Type B pancreatic cell (in vitro differentiated cells): ENCODE measurements at places on chromosomes 5 and 9.

- no peak for DNase-seq
These were observed 2185.8 kb upstream of the ACO1 start for GRCh38 chr9:30198463-30199309.

- DNase-seq = no peak
These were observed 38.6 kb downstream of the SH3RF2 start for GRCh38 chr5:145975001-145975360.

GRCh38 chr9:133290751-133291302 lies 15.8 kb upstream of the ABO start:
- no peak for DNase-seq

GRCh38 chr9:107439991-107440456 lies 49.5 kb downstream of the KLF4 start:
- no peak for DNase-seq

DNA sequence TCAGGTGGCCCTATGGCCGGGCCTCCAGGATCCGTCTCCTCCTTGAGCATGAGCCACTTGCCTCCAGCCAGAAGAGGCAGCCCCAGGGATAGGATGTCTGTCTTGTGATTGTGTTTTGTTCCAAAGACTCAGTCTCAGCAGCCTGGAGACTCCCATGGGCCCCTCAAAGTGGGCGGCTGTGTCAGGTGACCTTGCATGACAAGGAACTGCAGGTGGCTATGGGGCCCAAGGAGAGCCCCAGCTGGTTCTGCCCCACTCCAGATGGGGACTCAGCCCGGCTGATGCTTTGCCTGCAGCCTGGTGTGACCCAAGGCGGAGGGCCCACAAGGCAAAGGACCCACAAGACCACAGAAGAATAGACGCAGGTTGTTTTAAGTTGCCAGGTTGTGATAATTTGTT lies 284.3 kb upstream of the IRX4 start:
- DNase-seq = no peak

GRCh38 chr9:112049811-112050516 lies 125.1 kb downstream of the SUSD1 start:
- DNase-seq = no peak

DNA sequence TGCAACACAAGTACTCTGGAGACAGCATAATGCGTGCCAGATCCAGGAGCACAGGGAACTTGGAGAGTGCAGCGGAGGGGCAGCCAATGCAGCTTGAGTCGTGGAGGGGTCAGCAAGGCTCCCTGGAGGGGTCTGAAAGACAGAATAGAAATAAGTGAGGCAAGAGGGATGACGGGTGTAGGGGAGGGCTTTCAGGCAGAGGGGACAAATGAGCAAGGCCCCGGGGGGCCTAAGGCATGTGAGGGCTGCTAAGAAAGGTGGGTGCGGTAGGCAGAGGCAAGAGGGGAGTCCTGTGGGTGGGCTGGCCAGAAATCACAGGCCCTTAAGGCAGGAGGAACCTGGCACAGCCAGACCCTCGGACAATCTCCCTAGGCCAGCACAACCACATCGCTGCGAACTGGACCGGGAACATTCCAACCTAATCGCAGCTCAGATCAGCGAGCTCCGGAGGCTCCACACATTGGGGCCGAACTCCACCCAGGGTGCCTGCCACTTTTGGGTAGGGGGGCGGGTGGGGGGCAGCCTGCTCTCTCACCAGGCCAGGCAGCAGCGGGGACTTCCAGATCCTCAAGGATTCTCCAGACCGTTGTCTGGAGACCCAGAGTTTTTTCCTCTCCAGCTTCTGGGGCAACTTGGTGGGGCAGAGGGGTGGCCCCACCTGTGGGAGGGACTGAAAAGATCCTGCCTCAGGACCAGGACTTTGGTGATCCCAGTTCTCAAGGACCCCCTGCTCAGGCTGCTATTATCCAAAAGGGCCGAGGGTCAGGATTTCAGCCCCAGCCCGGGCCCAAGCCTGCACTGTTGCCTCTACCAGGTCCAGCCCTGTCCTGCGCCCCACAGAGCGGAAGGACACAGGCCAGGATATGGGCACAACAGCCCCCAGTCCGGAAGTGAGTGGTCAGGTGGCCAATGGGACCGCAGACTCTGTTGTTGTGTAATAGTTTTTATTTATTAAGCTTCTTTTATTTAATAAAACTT lies 22.7 kb upstream of the CYSTM1 start:
- no peak for DNase-seq

GRCh38 chr9:116133163-116133562 lies 20.4 kb upstream of the PAPPA start:
- no peak for DNase-seq

DNA sequence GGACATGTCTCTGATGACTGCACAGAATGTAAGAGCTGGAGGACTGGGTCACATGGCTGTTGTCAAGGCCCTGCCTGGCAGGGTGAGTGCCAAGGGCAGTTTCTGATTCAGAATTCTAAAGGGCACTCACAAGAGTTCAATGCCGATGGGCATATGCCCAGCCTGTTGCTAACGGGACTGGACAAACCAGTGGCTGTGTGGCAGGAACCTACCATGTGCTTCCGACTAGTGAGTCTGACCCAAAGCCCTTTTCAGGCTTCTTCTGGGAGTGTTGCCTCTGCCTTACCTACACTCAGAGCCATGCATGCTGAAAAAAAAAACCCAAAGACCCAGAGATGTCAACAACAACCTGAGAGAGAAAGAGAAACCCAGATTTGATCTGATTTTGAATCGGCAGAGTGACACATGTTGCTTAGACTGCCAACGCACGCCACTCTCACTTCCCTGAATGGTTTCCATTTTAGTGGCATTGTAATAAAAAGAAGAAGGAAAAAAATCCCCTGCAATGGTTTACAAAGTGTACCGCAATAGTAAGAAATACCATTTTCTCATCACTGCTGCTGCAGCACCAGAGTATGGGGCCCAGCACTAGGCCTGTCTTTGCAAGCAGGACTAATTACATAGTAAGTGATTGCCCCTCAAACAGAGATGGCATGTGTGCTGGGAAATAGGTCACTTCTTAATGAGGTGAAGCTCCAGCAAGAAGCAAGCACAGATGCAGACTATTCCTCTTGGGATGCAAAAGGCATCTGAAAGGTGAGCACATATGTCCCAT lies 194.3 kb downstream of the PALM2AKAP2 start:
- DNase-seq = no peak

- DNase-seq = no peak
These were observed 66.1 kb upstream of the STK32A start for GRCh38 chr5:147168578-147169327.

DNA sequence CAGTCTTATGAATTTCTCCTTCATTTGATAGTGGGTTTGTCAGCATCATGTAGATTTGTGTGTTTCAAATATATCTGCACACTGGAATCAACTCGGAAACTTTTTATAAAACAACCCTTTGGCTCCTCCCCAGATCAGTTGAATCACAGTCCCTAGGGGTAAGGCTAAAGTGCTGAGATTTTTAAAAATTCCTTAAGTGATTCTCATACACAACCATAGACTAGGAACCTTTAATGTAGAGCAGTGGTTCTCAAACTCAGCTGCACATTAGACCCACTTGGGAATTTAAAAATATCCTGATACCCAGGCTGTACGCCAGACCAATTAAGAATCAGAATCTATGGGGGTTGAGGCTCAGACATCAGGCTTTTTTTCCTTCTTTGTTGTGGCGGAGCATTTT lies 17.5 kb upstream of the JAK2 start:
- no peak for DNase-seq

DNA sequence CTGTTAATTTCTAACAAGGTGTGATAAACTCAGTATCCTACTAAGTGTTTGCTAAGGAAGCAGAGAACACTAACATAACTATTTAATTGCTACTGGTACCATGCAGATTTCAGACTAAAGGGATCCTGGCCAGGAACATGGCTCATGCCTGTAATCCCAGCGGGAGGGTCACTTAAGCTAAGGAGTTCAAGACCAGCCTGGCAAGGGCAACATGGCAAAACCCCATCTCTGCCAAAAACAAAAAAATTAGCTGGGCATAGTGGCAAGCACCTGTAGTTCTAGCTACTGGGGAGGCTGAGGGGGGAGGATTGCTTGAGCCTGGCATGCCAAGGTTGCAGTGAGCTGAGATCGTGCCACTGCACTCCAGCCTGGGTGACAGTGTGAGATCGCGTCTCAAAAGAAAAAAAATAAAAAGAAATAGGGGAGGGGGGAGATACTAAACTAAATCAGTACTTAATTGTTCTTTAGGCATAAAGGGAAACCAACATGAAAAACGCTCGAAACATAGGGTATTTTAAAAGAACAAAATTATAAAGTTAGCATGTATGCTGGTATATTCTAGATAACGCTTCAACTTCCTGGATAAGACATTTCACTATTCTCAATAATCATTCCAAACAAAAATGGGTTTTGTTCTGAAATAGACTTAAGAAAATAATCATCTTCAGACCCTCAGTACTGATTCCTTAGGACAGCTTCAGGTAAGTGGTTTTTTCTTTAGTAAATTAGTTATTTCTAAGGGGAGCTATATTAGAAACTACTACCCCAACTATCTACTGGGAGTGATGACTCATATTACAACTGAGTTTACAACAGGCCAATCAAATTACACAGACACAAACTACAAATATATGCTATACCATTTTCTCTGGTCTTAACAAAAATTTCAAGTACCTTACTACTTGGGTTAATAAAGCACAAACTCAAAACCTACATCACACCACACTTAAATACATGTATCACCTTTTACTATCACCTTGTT lies 3.5 kb downstream of the PANK3 start:
- no peak for DNase-seq

GRCh38 chr9:81424431-81424830 lies 264.9 kb downstream of the TLE1 start:
- no peak for DNase-seq

DNA sequence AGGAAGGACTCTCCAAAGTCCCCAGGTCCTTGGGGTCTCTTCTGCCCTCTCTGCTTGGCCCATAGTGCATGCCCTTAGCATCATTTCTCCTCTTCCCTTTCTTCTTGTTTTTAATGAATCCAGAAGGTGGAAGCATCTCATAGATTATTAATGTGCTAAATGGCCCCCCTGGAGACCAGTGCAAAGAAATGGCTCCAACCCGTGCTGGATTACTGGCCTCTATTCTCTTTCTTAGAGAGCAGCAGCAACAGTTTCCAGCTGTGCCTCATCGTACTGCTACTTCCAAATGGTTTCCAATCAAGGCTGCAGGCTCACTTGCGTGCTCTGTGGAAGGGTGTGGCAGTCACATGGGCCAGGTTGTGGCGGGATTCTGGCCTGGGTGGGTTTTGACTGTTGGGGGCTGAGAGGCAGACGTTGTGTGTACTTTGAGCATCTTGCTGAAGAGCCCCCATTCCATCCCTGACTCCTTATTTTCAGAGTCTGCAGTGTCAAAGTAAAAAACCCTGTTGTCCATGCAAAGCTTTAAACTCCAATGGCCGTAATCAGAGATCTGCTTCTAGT lies 139.7 kb downstream of the GABBR2 start:
- DNase-seq = peak; percentile 31

GRCh38 chr5:7878381-7878873 lies 9.5 kb downstream of the MTRR start:
- no peak for DNase-seq
